WTC11 (cell line): ENCODE measurements at places on chromosomes 7 and 10. TPM values are rescaled to one million over a fixed set of nuclear protein-coding genes. Genes with fewer than 3 reads are reported as not detected.

DNA sequence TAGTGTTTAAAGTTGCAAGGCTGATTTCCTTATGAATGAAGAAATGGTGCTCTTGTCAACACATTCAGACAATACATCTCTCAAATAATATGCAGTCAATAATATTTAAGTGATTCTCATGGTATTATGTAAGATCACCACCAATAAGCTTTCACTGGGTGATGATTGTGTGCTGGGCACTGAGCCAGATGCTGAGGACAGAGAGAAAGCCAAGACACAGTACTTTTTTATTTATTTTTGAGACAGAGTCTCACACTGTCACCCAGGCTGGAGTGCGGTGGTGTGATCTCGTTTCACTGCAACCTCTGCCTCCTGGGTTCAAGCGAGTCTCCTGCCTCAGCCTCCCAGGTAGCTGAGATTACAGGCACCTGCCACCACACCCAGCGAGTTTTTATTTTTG is 130.6 kb upstream of the LSM8 start:
- H3K36me3 ChIP-seq: no peaks in the 10 kb centered on the region
- H3K4me1 ChIP-seq: peaks cover 5% of the 10 kb centered on the region
- no peak overlapping the region for H3K27ac ChIP-seq
- no peaks in the 10 kb centered on the region for H3K27me3 ChIP-seq
- DNase-seq: no peak

GRCh38 chr10:50528206-50528605 is 95.5 kb downstream of the SGMS1 start:
- peaks cover 36% of the 10 kb centered on the region for H3K4me1 ChIP-seq
- H3K27ac ChIP-seq: no peak overlapping the region
- H3K27me3 ChIP-seq: no peaks in the 10 kb centered on the region
- no peak for DNase-seq
- no peak overlapping the region for H3K4me3 ChIP-seq

Gene HTR7
- 8.9 to 11.2 TPM (median 9.3 TPM) in 3 replicates for total RNA-seq

Gene STEAP4
- total RNA-seq: 0.09 to 0.18 TPM (median 0.17 TPM) in 3 replicates
